ENCODE measurements at places on chromosomes 3 and 15.
A peak's percentile ranks its signal among the peaks of the same experiment; 100 is the strongest.

DNA sequence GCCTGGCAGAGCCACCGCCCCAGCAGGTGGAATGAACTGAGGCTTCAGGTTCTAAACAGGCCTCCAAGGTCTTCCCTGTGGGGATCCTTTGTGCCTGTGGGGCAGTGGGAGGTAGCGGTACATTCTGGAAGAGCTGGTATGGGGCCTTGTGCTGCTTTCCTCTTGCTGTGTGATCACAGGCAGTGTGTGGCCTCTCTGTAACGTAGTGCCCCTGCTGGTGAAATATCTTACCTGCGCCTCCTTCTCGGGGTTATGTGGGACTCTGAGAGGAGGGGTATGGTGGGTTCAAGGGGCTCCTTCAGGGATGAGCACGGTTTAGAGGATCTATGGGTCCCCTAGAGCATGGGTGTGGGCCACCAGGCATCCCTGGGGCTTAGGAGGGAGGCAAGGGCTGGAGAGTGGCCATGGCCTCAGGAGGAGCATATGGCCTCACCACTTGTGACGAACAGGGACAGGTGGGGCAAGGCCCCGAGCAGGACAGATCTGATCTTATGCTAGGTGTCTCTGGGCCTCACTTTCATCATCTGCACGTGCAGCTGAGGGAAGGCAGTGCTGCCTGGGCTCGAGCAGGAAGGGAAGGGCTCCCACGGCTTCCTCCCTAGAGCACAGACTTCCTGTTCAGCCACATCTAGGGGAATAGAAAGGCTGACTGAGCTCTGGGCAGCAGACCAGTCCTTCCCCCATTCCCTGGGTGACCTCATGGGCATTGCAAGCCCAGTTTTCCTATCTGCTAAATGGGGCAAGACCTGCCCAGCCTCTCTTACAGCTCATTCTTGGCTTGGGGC is 1.9 kb upstream of the ALS2CL start:
- no peak for DNase-seq

GRCh38 chr15:37824717-37825382 is 109.6 kb upstream of the TMCO5A start:
- peak; percentile 60 for DNase-seq

GRCh38 chr3:176855901-176856486 is 341.3 kb downstream of the TBL1XR1 start:
- DNase-seq = no peak

DNA sequence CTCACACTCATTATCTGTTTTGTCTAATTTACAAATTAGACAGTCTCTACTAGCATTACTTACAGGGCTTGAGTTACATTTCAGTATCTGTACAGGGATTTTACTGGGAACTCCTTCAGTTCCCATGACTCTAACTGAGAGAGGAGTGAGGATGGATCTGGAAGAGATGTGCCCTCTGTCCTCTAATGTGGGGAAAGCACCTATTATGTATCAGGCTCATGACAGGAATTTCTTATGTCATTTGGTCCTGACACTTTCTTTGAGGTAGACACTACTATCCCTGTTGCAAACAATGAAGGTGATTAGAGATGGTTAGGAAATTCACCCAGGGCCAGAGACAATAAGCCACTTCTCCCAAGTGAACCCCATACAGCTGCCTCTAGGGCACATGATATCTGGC is 10.9 kb upstream of the NCKIPSD start:
- no peak for DNase-seq

DNA sequence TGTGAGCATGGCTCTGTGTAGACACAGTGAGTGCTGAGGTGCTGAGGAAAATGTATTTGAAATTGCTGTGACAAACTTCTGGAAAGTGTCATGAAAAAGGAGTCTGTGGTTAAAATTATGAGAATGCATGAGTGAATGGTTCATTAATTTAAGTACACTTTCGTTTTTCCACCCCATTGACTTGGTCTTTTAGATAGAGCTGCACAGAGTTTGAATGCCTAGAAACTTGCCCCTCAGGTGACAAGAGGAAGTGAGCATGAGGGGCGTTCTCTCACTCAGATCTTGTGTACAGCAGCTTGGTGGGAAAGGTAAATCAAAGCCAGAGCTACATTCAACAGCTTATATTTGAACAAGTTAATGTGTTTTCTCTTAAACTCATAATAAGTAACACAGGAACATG is 296.8 kb downstream of the WDR72 start:
- DNase-seq = no peak

DNA sequence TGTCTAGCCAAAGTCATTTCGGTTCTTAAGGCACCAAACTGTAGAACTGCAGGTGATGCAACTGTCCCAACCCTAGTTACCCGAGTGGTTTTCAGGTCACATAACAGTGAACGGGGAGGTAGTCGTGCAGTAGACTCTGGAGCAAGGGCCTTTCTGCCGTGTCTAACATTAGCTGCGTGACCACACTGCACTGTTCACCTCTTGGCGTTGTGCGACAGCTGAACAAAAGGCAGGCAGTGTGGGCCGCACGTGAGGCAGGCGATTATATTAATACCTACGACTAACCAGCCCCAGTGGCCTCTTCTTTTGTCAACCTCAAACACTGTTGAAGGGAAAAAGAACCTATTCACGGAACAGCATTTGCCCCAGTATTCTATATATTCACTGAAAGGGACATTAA is 2.8 kb downstream of the LRRN1 start:
- no peak for DNase-seq

DNA sequence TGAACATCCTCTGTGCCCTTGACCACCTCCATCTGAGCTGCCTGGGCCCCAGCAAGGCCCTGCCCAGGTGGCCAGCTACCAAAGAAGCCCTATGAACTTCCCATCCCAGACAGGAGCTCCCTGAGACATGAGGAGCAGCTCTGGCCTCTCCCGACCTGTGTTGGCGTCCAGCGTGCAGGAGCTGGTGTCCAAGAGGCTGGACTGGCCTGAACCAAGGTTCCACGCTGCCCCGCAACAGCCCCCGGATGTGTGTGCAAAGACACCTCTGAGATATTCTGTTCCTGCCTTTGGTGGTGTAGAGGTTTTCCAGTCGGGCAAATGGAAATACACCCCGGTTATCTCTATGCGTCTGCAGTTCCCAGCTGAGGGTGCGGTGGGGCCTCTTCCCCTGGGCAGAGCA is 42.1 kb downstream of the WNT7A start:
- DNase-seq = no peak

DNA sequence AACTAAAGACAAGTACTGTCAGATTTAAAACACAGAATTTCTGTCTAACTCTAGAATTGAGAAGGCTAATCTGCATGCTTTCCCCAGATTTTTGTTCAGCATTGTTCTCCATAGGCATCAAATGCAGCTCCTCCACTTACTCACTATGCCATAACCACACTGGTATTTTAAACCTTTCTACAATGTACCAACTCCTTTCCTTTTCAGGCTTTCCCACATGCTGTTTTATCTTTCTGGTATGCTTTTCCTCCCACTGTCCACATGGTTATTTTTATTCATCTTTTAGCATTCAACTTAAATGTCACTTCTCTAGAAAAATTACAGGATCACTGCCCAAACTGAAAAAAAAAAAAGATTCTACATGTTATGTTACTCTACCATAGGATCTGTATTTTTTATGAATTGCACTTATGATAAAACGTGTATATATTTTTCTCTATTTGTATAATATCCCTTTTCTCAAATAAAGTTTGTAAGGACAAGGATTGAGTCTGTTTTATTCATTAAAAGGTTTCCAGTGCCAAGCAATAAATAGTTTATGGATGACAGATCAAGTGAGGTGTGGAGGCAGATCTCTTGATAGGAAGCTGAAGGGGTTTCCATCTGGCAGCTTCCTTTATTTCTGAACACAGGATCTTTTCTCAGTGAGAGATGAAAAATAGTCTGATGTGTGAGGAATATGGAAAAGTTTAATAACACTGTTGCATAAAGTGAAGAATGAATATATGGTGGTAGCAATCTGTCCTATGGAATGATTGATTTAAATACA is 1064.5 kb downstream of the ZPLD1 start:
- DNase-seq = no peak

- DNase-seq = no peak
These were observed 5.7 kb downstream of the ADAMTS17 start for GRCh38 chr15:100336061-100336460.

DNA sequence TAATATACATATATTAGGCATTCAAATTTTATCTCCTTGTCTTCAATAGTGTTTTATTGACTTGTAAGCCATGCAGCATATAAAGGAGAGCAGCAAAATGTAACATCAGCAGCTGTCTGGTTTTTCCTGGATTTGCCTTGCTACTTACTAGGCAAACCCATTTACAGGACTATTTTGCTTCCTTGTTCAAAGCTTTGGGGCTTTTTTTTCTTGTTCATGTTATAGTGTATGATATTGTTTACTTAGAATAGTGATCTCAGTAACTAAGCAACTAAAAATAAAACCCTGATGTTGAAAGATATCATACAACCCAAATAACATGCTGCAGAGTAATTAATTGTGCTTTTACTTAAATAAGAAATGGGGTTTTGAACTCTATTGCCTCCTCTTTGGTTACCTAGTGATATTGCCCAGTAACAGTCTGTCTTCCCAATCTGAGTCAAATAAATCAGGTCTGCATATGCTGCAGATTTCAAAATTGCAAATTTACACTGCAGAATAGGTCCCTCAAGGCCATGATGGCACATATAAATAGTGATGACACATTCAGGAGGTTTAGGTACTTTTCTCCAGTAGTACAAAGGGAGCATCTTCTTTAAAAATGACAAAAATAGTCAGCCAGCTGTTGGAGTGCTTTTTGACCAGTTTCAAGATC is 578.1 kb upstream of the NECTIN3 start:
- DNase-seq = peak; percentile 14

DNA sequence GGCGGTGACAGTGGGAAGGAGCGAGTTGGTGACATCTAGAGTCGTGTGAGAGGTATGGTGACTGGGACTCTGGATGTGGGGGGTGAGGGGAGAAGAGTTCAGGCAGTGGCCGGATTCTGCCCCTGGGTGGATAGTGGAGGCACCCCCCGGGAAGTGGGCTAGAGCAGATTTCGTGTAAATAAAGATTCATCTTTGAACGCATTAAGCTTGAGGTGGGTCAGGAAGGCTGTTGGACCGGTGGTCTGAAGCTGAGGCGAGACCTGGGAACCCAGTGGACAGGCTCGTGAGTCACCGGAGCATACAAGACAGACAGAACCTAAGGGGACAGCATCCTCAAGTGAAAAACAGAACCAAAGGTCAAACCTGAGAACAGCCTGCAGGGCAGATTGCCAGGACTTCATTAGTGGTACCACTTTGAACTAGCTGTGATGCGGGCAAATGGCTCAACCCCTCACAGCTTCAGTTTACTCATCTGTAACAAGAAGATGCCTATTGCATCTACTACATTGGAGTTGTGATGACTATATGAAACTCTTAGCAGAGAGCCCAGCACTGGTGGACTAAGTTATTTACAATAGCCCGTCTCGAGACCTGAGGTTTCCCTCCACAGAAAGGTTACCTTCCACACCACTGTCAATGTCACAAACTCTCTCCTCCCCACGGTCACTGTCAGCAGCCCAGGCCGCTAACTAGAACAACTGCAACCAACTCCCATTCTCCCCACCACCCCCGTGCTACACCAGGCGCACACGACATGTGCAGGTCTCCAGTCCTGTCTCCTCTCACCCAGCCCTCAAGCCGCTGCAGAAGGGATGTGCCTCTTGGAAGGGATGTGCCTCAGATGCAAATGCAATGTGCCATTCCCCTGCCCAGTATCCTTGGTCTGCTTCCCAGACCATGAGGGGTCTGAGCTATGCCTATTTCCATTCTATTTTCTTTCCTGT is 901 bp upstream of the CLN6 start:
- DNase-seq = no peak

- no peak for DNase-seq
These were observed 14.5 kb upstream of the MYRIP start for GRCh38 chr3:39794880-39795279.

- no peak for DNase-seq
These were observed 3.3 kb downstream of the COPG1 start for GRCh38 chr3:129252748-129253147.
